Type B pancreatic cell (in vitro differentiated cells): ENCODE measurements at places on chromosomes 7 and 10.

- DNase-seq = no peak
- H3K4me3 ChIP-seq = no peak overlapping the region
- peaks cover 35% of the 10 kb centered on the region for H3K4me1 ChIP-seq
- H3K36me3 ChIP-seq = peaks cover 3% of the 10 kb centered on the region
- peaks cover 45% of the 10 kb centered on the region for H3K27me3 ChIP-seq
These were observed 73.8 kb upstream of the SFMBT2 start for GRCh38 chr10:7484456-7485243.

GRCh38 chr10:5364374-5364773 lies 392 bp upstream of the UCN3 start:
- H3K36me3 ChIP-seq = no peaks in the 10 kb centered on the region
- no peaks in the 10 kb centered on the region for H3K4me1 ChIP-seq
- H3K4me3 ChIP-seq = no peak overlapping the region
- DNase-seq = no peak
- H3K27ac ChIP-seq = no peak overlapping the region

DNA sequence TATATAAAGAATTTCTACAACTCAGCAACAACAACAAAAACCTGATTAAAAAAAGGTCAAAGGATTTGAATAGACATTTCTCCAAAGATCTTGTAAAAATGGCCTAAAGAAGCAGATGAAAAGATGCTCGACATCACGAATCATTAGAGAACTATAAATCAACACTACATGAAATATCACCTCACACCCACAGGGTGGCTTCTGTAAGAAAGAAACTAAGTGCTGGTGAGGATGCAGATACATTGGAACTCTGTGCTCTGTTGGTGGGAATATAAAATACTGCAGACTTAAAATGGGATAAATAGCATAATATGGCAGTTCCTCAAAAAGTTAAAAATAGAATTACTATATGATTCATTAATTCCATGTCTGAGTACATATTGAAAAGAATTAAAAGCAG lies 38.3 kb upstream of the CDCA7L start:
- no peaks in the 10 kb centered on the region for H3K36me3 ChIP-seq
- no peaks in the 10 kb centered on the region for H3K4me1 ChIP-seq
- H3K27ac ChIP-seq = no peak overlapping the region
- DNase-seq = no peak
- H3K4me3 ChIP-seq = no peak overlapping the region

DNA sequence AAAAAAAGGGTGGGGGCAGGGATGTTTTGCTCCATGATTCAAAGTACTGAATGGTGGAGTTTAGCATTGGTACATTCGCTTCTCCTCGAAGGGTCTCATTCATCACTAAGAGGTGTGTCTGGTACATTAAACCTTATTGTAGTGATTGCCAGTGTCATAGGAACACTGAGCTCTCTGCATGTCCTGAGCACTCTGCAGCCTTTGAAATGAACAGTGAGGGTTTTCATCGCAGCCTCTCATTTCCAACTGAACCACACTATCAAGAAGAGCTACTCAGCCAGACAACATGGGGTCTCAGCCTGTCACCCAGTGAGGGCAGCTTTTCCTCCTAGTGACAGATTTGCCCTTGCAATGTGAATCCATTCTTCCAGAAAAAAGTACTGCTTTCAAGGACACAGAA lies 7.6 kb upstream of the DEPP1 start:
- peaks cover 11% of the 10 kb centered on the region for H3K36me3 ChIP-seq
- no peak overlapping the region for H3K27ac ChIP-seq
- no peak for DNase-seq

GRCh38 chr7:155333346-155334234 lies 35.9 kb downstream of the INSIG1 start:
- H3K4me3 ChIP-seq = no peak overlapping the region
- H3K4me1 ChIP-seq = no peaks in the 10 kb centered on the region
- no peak overlapping the region for H3K27ac ChIP-seq
- peaks cover 7% of the 10 kb centered on the region for H3K27me3 ChIP-seq
- H3K36me3 ChIP-seq = no peaks in the 10 kb centered on the region
- DNase-seq = no peak

DNA sequence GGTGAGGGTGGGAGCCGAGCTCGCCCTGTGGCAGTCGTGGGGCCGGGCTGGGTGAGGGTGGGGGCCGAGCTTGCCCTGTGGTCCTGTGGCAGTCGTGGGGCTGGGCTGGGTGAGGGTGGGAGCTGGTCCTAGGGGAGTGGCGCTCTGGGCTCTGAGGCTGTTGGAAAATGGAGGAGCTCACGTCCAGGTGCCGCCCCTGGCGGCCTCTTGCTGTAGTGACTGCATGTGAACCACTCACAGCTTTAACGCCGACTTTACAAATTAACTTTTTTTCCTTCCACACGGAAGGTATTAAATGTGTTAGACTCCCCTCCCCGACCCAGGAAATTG lies 312.6 kb downstream of the WDR37 start:
- H3K4me3 ChIP-seq = no peak overlapping the region
- DNase-seq = peak; percentile 65

DNA sequence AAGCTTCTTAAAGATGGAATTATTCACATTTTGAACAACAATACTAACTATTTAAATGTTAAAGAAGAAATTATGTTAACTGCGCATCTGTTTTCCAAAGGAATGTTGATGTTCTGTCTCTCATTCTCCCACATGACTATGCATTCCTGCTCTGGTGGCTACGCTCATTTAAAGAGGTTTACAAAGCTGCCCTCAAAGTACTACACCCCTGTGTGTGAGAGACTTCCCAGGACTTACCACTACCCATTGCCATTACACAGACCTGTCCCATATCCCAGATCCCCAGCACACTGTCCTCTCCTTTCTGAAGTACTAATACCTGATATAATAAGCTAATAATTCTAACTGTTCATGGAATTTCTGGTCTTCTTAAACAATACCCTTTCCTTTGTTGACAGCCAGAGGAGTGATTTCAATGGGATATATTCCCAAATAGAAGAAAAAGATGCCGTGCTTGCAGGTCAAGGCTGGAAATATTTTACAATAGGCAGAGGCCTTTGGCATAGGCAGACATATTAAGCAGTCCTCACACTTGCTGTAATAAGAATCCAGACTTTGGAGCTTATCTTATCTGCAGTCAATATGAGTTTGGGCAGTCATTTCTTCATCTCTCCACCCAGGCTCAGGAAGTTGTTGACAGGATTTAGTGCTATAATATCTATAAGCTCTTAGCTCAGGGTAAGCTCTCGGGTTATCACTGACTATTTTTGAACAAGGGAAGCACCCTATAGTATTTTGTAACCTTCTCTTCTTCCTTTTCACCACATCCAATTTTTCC lies 12.2 kb downstream of the LIPF start:
- H3K27ac ChIP-seq = no peak overlapping the region
- no peaks in the 10 kb centered on the region for H3K27me3 ChIP-seq
- no peak for DNase-seq
- H3K36me3 ChIP-seq = no peaks in the 10 kb centered on the region

- DNase-seq = no peak
- H3K4me1 ChIP-seq = peaks cover 32% of the 10 kb centered on the region
These were observed 123.7 kb downstream of the CUBN start for GRCh38 chr10:17005621-17006566.

- no peaks in the 10 kb centered on the region for H3K36me3 ChIP-seq
- no peak overlapping the region for H3K27ac ChIP-seq
- H3K4me3 ChIP-seq = no peak overlapping the region
- DNase-seq = no peak
- peaks cover 20% of the 10 kb centered on the region for H3K27me3 ChIP-seq
- H3K4me1 ChIP-seq = peaks cover 6% of the 10 kb centered on the region
These were observed 27.9 kb upstream of the PPP2R2D start for GRCh38 chr10:131872827-131873375.

- peaks cover 7% of the 10 kb centered on the region for H3K4me1 ChIP-seq
- peak overlapping the region; percentile 81 for H3K4me3 ChIP-seq
- no peaks in the 10 kb centered on the region for H3K36me3 ChIP-seq
- peak overlapping the region; percentile 72 for H3K27ac ChIP-seq
- no peaks in the 10 kb centered on the region for H3K27me3 ChIP-seq
These were observed 113.2 kb upstream of the DGKB start for GRCh38 chr7:15015545-15016314.

DNA sequence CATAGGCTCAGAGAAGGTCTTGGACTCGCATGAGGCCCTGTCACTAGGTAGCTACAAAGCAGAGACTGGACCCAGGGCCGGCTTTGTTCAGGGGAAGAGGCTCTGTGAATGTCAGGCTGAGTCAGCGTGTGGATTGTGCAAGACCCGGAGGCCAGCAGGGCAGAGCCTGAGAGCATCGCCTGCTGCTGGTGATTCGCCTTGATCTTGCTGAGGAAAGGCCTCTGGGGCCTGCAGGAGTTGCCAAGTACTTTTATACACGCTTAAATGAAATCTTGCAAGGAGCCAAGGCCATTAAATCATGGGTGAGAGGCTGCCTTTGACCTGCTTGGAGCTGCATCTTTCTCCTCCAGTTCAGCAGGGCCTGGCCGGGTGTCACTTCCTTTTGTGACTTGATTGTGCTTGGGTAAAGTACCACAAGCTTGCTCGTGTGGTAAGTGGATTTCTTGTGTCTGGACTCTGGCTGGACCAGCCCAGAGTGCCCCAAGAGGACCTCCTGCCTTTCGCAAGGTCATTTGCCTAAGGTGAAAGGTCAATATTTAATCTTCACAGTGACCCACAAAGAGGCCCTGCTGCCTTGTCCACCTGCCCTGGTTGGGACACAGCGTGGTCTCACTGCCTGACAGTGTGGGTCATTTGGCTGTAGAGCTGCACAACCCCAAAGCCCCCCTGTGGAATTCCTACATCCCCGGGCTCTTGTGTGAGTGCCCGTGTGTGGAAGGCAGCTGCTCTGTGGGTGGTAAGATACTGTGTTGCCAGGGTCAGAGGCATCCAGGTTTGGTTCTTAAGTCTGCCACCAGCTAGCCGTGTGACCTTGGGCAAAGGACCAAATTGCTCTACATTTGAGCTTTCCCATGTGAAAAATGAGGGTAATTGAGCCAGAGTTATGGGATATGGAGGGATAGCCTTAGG lies 38.6 kb upstream of the SH2D4B start:
- peaks cover 63% of the 10 kb centered on the region for H3K4me1 ChIP-seq
- H3K27ac ChIP-seq = peak overlapping the region; percentile 90
- H3K36me3 ChIP-seq = peaks cover 33% of the 10 kb centered on the region
- no peaks in the 10 kb centered on the region for H3K27me3 ChIP-seq
- H3K4me3 ChIP-seq = peak overlapping the region; percentile 22
- no peak for DNase-seq

DNA sequence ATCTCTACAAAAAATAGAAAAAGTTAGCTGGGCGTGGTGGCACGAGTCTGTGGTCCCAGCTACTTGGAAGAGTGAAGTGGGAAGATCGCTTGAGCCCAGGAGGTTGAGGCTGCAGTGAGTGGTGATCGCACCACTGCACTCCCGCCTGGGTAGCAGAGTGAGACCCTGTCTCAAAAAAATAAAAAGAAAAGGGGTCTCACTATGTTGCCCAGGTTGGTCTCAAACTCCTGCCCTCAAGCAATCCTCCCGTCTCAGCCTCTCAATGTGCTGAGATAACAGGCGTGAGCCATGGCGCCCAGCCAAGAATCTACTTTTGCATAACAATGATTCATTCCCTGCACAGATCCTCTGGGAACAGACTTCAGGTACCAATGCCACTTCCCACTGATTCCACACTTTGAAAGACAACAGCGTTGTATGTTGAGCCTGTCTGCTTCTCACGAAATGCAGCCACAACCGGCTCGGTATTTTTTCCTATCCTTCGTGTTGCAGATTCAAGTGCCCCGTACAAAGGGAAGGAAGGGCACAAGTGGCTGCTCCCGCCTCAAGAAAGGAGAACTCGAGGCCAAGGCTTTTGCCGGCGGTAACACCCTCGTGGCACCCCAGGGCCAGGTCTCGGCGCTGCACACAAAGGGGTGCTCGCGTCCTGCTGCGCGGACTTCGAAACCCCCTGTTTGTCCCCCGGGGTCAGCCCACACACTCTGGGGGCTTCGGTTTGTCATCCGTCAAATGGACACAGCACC lies 745 bp downstream of the DAGLB start:
- H3K27me3 ChIP-seq = no peaks in the 10 kb centered on the region
- peak overlapping the region; percentile 97 for H3K27ac ChIP-seq
- H3K4me3 ChIP-seq = peak overlapping the region; percentile 90
- H3K4me1 ChIP-seq = peaks cover 13% of the 10 kb centered on the region
- H3K36me3 ChIP-seq = peaks cover 20% of the 10 kb centered on the region

DNA sequence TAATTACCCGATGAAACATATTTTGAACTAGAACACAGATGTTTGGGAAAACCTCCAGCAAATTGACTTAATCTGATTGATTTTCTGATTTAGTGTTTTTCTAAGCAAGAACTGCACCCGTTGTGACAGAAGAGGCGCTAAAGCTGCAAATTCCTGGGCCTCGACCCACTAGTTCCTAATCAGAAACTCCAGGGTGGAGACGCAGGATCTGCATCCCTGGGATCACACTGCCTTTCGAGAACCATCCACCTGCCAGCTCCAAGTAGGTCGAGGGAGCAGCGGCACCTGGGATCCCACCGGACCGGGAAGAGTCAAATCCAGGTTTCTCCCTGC lies 136.8 kb upstream of the CDCA7L start:
- H3K27me3 ChIP-seq = peaks cover 50% of the 10 kb centered on the region
- DNase-seq = no peak
- peak overlapping the region; percentile 59 for H3K27ac ChIP-seq
- peak overlapping the region; percentile 89 for H3K4me3 ChIP-seq

GRCh38 chr10:94413361-94413760 lies 11.0 kb downstream of the TBC1D12 start:
- DNase-seq = no peak
- H3K4me3 ChIP-seq = no peak overlapping the region
- H3K4me1 ChIP-seq = peaks cover 17% of the 10 kb centered on the region
- H3K36me3 ChIP-seq = no peaks in the 10 kb centered on the region
- no peak overlapping the region for H3K27ac ChIP-seq

DNA sequence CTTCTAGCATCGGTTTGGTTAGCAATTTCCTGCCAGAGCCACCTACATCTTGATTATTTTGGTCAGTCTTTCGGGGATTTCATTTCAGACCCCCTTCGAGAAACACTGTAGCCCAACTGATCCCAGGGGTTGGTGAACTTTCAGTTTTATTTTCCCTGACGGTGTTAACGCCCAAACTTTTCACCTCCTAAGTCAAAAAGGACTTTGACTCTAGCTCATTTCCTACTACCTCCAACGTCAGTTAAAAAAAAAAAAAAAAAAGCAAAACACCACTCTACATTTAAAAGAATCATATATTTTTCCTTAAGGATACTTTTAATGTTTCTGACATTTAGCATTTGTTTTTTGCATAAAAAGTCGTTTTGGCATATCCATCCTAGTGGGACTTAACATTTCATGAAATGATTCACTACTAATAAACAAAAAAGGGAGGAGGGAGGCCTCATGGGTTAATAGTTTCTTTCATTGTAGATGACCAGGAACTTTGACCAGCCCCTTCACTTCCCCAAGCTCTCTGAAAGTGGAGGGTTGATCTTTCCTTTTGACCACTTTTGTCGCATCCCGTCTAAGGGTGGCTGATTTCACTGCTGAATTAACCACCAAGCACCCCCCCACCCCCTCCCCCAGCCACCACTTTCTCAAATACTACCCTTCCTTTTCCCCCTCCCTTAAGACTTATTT lies 764 bp upstream of the TCF7L2 start:
- H3K27me3 ChIP-seq = peaks cover 3% of the 10 kb centered on the region
- DNase-seq = no peak
- H3K4me1 ChIP-seq = peaks cover 37% of the 10 kb centered on the region
- peaks cover 3% of the 10 kb centered on the region for H3K36me3 ChIP-seq
